ENCODE measurements at places on chromosomes 2 and 18.

DNA sequence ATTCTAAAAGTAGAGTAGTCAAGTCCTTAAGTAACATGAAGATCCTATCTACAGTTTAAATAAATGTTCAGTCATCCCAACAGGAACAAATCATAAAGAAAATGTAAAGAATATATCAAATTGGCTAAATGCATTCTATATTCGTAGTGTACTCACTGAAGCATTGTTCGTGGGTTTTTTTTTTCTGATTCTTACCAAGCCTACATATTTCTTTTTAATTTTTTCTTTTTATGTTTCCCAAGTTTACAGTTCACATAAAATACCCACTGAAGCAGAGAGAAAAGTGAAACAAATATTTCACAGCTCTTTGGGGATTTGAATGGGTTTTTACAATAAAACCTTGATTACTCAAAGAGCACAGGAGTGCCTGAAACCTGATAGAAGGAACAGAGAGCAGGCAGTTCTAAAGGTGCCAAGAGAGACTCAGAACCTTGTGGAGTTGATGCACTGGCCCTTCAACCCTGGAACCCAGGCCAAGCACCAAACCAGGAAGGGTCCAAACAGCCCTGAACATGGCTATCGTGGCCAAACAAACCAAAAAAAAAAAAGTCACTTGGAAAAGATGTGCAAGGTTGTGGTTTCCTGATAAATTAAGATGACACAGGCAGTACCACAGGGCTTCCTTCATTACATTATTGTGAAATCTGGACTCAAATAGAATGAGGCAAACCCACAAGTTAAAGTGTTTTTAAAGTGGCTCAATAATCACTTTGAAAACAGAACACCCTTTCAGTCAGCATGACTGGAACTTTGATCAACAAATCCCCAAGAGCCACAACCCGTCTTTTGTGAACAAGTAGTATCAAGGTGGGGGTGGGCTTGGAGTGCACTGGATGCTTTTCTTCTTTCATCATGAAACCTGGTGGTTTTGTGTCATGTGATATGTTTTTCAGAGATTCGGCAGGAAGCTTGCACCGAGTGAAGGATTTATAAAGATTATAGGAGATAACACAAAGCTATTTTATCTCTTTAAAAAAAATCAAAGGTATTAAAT, 245.0 kb upstream of the FN1 start:
- no peak for DNase-seq

GRCh38 chr18:7749510-7749981, 182.4 kb downstream of the PTPRM start:
- DNase-seq, result no peak

GRCh38 chr2:150538651-150539201, 51.3 kb upstream of the RND3 start:
- DNase-seq, result no peak

- DNase-seq, result no peak
These were observed 63.4 kb upstream of the PEX13 start for GRCh38 chr2:60954139-60954538.

GRCh38 chr2:145043399-145043834, 523.5 kb upstream of the ZEB2 start:
- no peak for DNase-seq

DNA sequence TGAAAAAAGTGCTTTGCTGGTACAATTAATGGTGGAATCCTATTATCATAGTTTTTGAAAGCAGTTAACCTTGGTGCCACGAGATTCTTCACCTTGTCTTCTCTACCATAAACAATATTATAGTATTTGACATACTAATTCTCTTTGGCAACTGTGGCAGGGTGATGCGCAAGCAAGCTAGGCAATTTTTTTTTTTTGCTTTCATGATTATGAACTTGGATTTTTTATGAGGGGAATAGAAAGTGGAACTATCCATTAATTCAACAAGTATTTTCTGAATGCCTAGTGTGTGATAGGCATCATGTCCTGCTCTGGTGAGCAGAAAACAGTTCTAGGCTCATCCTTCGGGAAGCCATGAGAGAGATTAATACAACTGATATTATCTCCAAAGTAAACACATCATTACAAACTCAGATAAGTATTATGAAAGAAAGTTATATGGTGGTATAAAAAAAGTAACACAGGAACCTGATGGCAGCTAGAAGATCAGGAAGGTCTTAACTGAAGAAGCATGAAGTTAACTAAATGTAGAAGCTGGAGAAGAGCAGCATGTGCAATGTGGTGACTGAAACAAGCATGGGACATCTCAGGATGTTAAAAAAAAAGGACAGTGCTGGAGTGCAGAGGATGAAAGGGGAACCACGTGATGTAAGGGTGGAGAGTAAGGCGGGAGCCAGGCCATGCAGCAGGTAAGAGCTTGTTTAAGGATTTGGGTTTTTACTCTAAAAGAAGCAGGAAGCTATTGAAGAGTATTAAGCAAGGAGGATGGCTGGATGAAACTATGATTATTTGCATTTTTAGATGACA, 113.7 kb downstream of the ZEB2 start:
- DNase-seq, result no peak

DNA sequence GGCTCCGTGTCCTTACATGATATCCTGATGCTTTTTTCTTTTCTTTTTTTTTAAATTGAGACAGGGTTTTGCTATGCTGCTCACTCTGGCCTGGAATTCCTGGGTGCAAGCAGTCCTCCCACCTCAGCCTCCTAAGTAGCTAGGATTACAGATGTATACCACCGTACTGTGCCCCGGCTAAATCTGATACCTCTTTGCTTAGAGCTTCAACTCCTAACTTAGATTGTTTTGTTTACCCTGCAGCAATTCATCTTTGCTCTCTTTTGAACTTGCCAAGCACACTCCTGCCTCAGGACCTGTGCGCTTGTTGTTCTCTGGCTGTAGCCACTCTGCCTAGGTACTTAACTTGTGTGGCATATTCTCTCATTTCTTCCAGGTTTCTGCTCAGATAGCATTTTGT, 24.5 kb downstream of the RAB10 start:
- no peak for DNase-seq

DNA sequence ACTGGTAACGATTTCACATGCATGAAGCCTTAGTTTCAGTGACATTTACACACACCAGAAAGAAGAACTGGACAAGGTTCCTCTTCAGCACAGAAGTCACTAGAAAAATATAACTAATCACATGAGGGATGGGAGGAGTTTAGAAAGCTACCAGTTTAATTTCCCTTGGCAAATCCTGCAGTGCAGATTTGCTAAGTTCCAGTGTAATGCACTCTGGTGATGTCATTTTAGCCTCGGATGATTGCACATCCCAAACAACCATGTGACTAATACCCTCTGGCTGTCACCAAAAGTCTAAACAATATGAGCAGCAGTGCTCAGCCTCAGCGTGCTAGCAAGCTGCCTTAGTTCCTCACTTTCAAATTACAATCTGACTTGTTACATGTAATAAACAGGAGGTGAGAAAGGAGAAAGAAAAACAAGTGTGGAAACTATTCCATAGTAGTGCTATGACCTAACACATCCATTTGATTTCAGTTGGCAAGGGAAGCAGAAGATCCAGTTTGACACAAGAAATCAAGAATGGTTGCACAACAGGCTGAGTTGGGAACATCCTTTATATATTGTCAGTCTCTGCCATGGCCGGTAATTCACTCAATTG, 35.3 kb upstream of the PPP1CB start:
- DNase-seq, result no peak

DNA sequence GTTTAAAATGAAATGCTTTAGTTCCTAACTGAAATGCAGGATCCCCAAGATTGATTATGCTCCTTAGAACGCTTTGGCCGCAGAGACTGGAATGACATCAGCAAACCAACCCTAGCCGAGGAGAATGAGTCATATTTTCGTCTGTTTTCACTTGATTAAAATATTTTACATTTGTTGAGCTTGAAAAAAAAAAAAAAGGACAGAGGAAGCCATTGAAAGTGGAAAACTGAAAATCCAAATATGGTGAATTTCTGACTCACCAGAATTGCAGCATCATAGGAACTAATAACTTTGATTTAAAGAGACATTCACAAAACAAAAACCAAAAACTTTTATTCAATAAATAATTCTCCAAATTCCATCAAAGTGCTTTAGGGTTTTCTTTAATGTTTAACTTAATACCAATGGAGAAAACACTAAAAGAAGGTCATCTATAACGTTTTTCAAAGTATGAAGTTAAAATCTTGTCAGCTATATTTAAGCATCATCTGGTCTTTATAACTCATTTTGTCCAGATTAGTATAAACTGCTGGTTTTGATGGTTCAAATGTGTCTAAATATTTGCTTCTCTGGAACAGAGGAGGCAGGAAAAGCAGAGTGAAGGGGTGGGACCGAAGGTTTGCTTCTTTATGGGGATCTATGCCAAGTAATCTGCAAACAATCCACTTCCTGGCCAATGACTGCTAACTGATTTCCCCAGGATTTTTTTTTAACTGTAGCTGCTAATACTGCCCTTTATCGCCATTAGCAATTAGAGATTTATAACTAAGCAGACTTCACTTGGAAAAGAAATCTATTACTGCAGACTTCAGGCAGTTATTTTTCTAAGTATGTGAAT, 30.9 kb upstream of the COL5A2 start:
- DNase-seq, result no peak

DNA sequence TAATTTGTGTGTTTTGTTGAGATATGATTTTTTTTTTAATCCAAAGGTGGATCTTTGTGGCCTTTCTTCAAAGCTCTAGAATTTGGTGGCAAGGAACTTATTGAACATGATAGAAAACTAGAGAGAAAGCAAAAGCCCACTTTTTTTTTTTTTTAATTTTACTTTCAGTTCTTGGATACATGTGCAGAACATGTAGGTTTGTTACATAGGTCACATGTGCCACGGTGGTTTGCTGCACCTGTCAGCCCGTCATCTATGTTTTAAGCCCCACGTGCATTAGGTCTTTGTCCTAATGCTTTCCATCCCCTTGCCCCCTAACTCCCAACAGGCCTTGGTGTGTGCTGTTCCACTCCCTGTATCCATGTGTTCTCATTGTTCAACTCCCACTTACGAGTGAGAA, 135.9 kb downstream of the RHBDD1 start:
- DNase-seq, result no peak

DNA sequence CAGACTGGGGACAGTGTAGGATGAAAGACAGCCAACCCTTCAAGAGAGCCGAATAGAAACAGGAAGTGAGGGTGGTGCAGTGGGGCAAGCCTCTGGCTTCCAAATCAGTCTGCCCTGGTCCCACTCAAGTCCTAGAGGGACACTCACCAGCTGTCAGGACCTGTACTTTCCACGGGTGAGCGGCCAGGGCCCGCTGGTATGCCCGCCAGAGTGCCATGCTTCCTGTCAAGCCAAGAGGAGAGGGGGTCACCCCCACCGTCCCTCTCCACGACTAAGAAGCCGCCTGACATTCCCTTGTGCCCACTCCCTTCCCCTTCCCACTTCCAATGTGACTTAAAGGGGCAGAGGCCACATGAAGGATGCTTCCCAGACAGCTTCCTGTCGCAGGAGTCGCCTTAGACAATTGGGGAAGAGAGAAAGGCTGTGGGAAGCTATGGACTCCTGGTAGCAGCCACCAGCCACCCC, 564 bp downstream of the MPV17 start:
- no peak for DNase-seq

- peak; percentile 54 for DNase-seq
These were observed 8.2 kb upstream of the MAP4K4 start for GRCh38 chr2:101689114-101689825.

DNA sequence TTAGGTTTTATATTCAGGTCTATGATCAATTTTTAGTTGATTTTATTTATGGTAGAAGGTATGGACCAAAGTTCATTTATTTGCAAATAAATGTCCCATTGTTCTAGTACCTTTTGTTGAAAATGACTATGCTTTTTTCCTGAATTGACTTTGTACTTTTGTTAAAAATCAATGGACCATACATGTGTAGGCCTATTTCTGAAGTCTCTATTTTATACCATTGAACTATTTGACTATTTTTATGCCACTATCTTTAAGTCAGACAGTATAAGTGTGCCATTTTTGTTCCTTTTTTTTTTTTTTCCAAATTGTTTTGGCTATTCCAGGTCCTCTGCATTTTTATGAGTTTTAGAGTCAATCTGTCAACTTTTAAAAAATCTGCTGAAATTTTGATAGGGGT, 73.6 kb upstream of the UGP2 start:
- no peak for DNase-seq

- no peak for DNase-seq
These were observed 4.6 kb downstream of the AFG3L2 start for GRCh38 chr18:12372406-12372805.

DNA sequence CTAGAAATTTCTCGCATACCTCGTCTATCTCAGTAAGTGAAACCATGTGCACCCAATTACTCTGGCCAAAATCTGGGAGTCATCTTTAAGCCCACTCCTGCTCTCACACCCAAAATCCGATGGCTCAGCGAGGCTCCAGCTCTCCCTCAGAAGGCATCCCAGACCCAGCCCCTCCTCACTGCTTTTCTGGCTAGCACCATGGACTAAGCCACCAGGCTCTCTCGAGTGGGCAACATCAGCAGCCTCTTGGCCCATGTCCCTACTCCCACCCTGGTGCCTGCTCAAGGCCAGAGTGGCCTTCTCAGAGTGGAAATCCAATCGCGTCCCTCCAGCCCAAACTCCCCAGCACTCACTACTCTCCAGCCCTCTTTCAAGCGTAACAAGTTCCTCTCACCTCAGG, 27.2 kb downstream of the TNS1 start:
- no peak for DNase-seq

- no peak for DNase-seq
These were observed 59.6 kb downstream of the ASB1 start for GRCh38 chr2:238486123-238486848.

DNA sequence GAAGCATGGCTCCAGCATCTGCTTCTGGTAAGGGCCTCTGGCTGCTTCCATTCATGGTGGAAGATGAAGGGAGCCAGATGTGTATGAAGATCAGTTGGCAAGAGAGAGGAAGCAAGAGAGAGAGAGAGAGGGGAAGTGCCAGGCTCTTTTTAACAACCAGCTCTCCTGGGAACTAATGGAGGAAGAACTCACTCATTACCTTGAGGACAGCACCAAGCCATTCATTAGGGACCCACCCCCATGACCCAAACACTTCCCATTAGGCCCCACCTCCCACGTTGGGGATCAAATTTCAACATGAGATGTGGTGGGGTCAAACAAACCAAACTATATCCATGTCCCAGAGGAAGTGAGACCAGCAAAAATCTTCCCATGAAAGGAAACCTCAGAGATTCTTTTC, 124.8 kb upstream of the SIX2 start:
- DNase-seq, result no peak

DNA sequence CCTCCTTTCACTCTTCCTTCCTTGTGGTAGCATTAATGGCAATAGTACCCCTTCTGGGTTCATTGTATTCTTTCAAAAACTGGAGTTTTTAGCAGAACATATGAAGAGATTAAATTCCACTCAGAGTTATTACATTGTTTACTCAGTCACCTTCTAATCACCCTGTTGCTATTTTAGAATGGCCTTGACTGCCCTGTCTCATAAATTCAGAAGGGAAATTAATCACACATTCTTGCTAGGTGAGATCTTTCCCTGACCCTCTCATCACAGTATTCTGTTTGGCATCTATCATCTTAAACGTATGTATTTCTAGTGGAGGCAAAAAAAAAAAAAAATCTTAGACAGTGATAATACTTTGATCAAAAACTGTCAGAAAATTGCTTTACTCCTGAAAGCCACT, 760.4 kb downstream of the ADCYAP1 start:
- no peak for DNase-seq

Measured in hematopoietic multipotent progenitor cell treated with erythropoietin and hydrocortisone succinate and interleukin-3 and kit ligand, for 15 days (in vitro differentiated cells).